ENCODE measurements at places on chromosomes 7 and 10. TPM values are rescaled to one million over a fixed set of nuclear protein-coding genes. Genes with fewer than 3 reads are reported as not detected.

DNA sequence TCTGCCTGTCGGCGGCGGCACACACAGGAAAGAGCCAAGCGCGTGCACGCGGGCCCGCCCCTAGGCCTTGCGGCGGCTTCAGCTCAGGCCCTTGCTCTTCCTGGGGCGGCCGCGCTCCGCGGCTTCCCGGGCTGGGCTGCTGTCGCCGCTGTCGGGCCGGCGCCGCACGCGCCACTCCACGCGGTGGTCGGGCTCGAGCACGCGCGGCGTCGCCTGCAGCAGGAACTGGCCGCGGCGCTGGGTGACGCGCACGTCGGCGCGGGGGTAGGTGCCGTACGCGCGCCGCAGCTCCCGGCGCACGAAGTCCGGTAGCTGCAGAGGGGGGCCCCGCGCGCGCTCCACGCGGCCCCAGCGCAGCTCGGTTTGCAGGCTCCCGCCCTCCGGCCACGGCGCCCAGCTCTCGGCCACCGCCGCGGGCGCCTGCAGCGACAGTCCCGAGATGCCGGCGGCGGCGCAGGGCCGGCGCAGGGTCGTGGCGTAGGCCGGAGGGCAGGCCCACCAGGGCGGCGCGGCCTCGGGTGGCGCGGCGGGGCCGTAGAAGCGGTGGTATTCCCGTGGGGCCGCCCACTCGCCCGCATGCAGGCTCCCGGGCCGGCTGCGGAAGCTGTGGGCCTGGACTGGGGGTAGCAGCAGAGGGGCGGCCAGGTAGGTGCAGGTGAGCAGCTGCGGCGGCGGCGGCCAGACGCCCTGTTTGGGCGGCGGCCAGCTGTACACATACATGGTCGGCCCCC is 804 bp downstream of the C10orf95 start:
- peak overlapping the region; percentile 82 for H3K4me3 ChIP-seq
- H3K4me1 ChIP-seq: peaks cover 16% of the 10 kb centered on the region
- no peaks in the 10 kb centered on the region for H3K36me3 ChIP-seq
- H3K27me3 ChIP-seq: no peaks in the 10 kb centered on the region

DNA sequence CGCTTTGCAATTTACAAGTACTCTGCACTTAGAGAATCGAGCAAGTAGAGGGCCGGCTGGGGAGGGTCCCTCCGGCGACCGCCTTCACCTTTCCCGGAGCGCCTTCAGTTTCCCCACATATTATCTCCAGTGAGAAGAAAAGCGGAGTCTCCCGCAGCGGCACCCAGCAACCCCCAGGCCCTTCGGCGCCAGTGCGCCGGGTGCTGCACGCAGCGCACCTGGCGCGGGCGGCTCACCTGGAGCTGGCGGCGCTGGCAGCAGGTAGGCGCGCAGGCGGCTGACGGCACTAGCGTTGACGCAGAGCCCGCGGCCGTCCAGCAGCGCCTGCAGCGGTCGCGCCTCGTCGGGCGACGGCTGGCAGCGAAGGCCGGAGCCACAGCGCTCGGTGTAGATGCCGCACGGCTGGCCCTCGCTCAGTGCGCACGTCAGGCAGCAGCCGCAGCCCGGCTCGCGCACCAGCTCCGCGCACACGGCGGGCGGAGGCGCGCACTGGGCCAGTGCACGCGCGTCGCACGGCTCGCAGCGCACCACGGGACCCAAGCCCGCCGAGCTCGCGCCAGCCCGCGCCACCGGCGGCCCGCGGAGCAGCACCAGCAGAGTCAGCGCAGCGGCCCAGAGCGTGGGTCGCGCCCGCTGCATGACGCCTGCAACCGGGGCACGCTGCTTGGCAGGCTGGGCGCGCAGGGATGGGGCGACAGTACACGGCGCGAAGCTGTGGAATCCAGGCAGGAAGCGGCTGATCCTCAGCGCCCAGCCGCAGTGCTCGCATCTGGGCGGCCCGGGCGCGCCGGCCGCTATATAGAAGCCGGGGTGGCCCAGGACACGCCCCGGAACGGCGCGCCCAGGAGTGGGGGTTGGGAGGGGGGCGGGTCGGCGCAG is at the start of gene IGFBP3:
Gene IGFBP3 (minus strand): TSS at position 771 of the 879 bp plus-strand sequence. CDS start 132 bp downstream, at position 639.
- H3K36me3 ChIP-seq: no peaks in the 10 kb centered on the region
- H3K27ac ChIP-seq: peak within 1 kb of the TSS; percentile 16
- DNase-seq: no peak
- peak within 1 kb of the TSS; percentile 31 for H3K4me3 ChIP-seq

- H3K27ac ChIP-seq: no peak overlapping the region
- DNase-seq: no peak
- no peaks in the 10 kb centered on the region for H3K27me3 ChIP-seq
These were observed 178.6 kb upstream of the BET1 start for GRCh38 chr7:94182721-94183120.

- no peaks in the 10 kb centered on the region for H3K27me3 ChIP-seq
- no peak for DNase-seq
- peak overlapping the region; percentile 72 for H3K4me3 ChIP-seq
- H3K4me1 ChIP-seq: peaks cover 19% of the 10 kb centered on the region
- no peaks in the 10 kb centered on the region for H3K36me3 ChIP-seq
These were observed 1.2 kb downstream of the RBM33 start for GRCh38 chr7:155645662-155646061.

GRCh38 chr10:14840178-14840577 is 2.1 kb downstream of the HSPA14 start:
- H3K27ac ChIP-seq: no peak overlapping the region
- no peak overlapping the region for H3K4me3 ChIP-seq
- DNase-seq: no peak
- H3K27me3 ChIP-seq: no peaks in the 10 kb centered on the region
- peaks cover 16% of the 10 kb centered on the region for H3K36me3 ChIP-seq

GRCh38 chr7:95491634-95492314 is 6.0 kb downstream of the ASB4 start:
- no peak overlapping the region for H3K27ac ChIP-seq
- H3K27me3 ChIP-seq: no peaks in the 10 kb centered on the region
- no peak for DNase-seq
- H3K36me3 ChIP-seq: no peaks in the 10 kb centered on the region
- H3K4me1 ChIP-seq: no peaks in the 10 kb centered on the region

Gene NKX2-3
- 0.19 TPM for total RNA-seq

Gene ABI1
- total RNA-seq: 64.8 TPM

Gene PTPN20
- total RNA-seq: 1.8 TPM

Measured in esophagus squamous epithelium (tissue), 5 donors.